Ovary (tissue), 10 donors: ENCODE measurements at places on chromosomes 5 and 9. TPM values are rescaled to one million over a fixed set of nuclear protein-coding genes. Genes with fewer than 3 reads are reported as not detected.

DNA sequence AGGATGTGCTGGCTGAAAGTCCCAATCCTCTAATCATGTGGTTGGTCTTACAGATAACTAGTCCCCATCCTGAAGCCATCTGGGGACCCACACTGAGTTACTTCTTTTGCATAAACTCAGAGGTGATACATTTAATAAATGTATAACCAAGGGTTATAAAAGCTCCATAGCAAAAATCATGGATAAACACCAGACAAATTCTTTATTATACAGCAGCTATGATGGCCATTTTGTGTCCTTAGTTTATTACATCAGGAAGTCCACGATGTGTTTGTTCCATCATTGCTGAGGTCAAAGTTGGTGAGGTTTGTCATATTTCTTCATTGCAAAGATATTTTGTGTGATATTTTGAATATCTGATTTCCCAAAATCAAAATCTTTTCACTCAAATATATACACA, 80.2 kb downstream of the GCNT1 start:
- no peak for DNase-seq
- H3K4me1 ChIP-seq = no peaks in the 10 kb centered on the region
- no peak overlapping the region for H3K4me3 ChIP-seq
- H3K36me3 ChIP-seq = no peaks in the 10 kb centered on the region

GRCh38 chr5:36108758-36109460, 42.2 kb upstream of the UGT3A2 start:
- no peak for DNase-seq
- H3K27me3 ChIP-seq = no peaks in the 10 kb centered on the region
- no peak overlapping the region for H3K27ac ChIP-seq
- H3K4me3 ChIP-seq = no peak overlapping the region

GRCh38 chr5:147578228-147579024, 68.6 kb upstream of the DPYSL3 start:
- DNase-seq = no peak
- H3K27ac ChIP-seq = peak overlapping the region; percentile 63
- H3K36me3 ChIP-seq = no peaks in the 10 kb centered on the region
- H3K4me3 ChIP-seq = peak overlapping the region; percentile 16
- H3K4me1 ChIP-seq = peaks cover 1% of the 10 kb centered on the region
- H3K27me3 ChIP-seq = no peaks in the 10 kb centered on the region

- DNase-seq = no peak
- H3K27ac ChIP-seq = no peak overlapping the region
- H3K27me3 ChIP-seq = no peaks in the 10 kb centered on the region
- no peaks in the 10 kb centered on the region for H3K4me1 ChIP-seq
Observed at GRCh38 chr5:2193542-2194235, 311.0 kb upstream of the IRX4 start.

DNA sequence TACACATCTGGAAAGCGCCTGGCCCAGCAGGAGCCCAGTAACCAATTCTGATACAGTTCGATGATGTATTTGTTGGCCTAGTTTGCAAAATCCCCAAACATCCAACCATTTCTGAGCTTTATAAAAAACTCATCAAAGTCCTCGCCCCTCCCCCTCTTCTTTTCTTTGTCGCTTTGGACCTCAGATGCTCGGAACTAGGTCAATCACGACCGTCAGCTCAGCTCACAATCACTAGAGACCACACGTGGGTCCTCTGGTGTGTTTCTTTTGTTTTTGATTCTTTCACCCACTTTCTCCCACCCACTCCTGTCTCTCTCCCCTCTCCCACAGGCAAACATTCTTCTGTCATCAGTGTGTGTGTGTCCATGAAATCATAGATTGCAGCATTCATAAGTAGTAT, 26.7 kb upstream of the ZBTB43 start:
- no peaks in the 10 kb centered on the region for H3K27me3 ChIP-seq
- H3K27ac ChIP-seq = no peak overlapping the region
- no peak for DNase-seq
- no peak overlapping the region for H3K4me3 ChIP-seq
- no peaks in the 10 kb centered on the region for H3K36me3 ChIP-seq

- H3K4me3 ChIP-seq = no peak overlapping the region
- no peak overlapping the region for H3K27ac ChIP-seq
- no peak for DNase-seq
- no peaks in the 10 kb centered on the region for H3K27me3 ChIP-seq
- H3K36me3 ChIP-seq = no peaks in the 10 kb centered on the region
- H3K4me1 ChIP-seq = no peaks in the 10 kb centered on the region
Observed at GRCh38 chr5:34959323-34959722, 30.0 kb downstream of the DNAJC21 start.

DNA sequence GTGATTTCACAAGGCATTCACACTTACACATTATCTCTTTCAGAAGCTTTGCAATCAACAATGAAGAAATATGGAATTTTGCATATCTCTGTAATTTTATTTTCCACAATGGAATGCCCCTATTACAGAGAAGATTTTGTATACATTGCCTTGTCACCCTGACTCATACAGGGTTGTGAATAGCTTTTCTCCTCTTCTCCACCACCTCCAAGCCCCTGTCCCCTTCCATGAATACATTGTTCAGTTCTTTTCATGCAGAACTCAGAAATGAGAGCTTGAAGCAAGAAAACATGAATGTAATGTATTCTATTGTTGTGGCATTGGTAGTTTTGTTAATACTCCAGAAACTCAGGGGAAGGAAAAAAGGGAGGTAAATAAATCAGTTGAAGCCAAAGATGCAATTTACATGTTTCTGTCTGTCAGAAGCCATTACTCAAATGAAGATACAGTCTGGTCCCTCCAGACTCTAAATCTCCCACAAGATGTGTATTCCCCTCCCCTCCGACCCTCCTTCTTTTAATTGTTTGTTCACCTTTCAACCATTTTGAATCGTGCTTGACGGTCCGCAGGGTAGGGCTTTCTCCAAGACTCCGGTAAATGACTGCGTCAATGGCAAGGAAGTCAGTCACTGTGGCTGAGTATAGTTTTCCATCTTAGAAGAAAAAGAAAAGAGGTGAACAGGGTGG, 86.1 kb downstream of the SEMA6A start:
- H3K27me3 ChIP-seq = no peaks in the 10 kb centered on the region
- H3K4me1 ChIP-seq = no peaks in the 10 kb centered on the region
- H3K27ac ChIP-seq = no peak overlapping the region

- H3K27ac ChIP-seq = no peak overlapping the region
- DNase-seq = no peak
- H3K4me3 ChIP-seq = no peak overlapping the region
- H3K36me3 ChIP-seq = no peaks in the 10 kb centered on the region
- no peaks in the 10 kb centered on the region for H3K27me3 ChIP-seq
Observed at GRCh38 chr5:125429498-125429897, 683.1 kb upstream of the ZNF608 start.

DNA sequence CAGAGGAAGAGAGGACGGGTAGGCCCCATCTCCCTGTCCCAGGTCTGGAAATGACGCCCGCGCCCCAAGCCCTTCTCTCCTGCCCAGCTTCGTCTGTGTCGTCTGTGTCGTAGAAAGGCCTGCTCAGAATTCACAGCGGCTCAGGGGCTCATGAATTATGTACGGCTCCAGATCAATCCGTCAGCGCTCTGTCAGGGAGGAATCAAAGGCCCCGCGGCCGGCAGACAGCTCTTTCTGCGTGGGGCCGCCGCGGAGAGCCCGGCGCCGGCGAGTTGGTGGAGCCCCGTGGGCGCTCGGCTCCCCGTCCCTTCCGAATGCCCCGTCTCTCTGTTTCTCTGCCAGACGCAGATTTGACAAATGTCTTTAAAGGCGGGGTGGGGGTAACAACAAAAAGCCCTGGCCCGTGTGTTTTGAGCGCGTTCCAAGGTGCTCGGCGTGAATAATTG, 83.8 kb upstream of the RAPGEF1 start:
- H3K27ac ChIP-seq = no peak overlapping the region
- no peaks in the 10 kb centered on the region for H3K4me1 ChIP-seq
- H3K27me3 ChIP-seq = no peaks in the 10 kb centered on the region

DNA sequence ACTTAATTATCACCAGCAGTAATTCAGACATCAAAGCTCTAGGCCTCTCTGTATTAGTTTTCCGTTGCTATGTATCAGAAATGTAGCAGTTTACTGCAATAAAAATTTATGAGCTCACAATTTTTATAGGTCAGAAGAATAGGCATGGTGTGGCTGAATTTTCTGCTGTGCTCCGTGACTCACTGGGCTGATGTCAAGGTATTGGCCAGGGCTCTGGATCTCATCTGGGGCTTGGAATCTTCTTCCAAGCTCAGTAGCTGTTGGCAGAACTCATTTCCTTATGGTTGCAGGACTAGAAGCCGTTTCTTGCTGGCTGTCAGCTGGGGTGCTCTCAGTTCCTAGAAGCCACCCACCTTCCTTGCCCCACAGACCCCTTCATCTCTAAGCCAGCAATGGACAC, 66.3 kb downstream of the PSAT1 start:
- DNase-seq = no peak
- no peak overlapping the region for H3K27ac ChIP-seq
- H3K4me3 ChIP-seq = no peak overlapping the region
- H3K27me3 ChIP-seq = no peaks in the 10 kb centered on the region

DNA sequence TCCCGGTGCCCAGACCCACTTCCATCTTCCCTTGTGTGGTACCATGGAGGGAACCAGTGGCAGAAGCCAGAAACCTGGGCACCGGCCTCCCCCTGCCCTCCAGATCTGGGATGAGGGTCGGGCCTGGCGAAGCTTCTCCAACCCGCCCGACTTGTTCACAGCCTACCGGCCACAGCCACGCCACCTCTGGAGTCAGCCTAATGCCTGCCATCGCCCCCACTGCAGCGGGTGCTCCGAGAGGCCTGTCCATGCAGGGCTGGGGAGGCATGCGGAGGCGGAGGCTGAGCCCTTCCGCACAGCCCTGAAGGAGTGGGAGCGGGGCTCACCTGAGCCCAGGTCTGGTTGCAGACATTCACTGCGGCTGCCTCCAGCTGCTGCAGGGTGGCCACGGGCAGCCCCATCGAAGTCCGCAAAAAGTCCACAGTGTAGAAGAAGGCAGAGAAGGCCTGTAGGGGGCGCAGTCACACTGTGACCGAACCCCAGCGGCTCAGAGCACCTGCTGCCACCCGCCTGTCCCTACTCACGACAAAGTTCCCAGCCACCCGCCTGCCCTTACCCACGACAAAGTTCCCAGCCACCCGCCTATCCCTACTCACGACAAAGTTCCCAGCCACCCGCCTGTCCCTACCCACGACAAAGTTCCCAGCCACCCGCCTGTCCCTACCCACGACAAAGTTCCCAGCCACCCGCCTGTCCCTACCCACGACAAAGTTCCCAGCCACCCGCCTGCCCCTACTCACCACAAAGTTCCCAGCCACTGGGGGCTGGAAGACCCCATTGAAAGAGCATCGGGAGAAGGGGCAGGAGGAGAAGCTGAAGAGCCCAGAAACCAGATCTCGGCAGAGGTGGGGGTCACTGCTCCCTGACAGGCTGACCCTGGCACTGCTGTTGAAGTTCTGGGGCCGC, 3.8 kb upstream of the NPDC1 start:
- H3K36me3 ChIP-seq = no peaks in the 10 kb centered on the region
- no peak overlapping the region for H3K27ac ChIP-seq
- H3K4me3 ChIP-seq = no peak overlapping the region
- peaks cover 6% of the 10 kb centered on the region for H3K27me3 ChIP-seq

DNA sequence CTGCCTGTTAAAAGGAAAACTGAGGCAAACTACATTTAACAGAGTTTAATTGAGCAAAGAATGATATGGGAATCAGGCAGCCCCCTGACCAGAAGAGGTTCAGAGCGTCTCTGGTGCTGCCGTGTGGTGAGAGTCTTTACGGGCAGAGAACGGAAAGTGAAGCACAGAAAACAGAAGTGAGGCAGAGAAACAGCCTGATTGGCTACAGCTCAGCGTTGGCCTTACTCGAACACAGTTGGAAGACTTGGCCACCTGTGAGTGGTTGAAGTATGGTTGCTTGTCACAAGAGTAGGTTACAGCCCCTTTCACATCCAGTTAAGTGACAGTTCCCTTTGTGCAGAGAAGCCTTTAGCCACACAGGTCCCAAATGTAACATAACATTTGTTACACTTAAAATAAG, 16.9 kb upstream of the FBP1 start:
- no peaks in the 10 kb centered on the region for H3K4me1 ChIP-seq
- H3K27ac ChIP-seq = no peak overlapping the region
- DNase-seq = no peak
- no peaks in the 10 kb centered on the region for H3K27me3 ChIP-seq

DNA sequence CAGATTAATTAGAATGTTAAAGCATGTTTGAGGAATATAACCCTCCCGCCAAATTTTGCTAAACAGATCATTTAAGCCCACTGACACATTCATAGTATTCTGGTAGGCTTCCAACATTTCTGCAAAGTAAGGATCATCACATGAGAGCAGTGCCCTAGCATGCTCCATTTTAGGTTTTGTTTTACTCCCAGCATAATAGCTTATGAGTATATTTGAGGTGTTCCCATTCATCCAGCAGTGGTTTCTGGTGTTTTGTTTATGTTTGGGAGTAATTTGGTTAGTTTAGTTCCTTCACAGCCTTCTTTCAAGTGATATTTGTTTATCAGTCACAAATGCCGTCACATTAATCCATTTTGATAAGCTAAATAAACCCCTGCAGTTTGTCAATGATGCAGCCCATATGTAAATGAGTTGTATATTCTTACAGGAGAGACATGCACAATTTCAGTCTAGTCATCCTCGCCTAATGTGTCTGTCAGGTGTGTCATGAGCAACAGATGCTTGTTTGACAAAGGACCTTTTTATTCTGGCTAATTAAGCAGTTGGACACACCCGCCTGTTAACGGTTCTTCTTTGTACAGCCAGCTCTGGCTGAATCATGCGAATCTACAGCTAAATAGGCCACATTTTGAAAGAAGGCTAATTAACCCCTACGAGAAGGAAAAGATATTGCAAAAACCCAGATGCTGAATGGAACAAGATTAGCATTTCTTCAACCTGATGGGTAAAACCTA, 124.4 kb downstream of the RFX3 start:
- no peaks in the 10 kb centered on the region for H3K4me1 ChIP-seq
- H3K27ac ChIP-seq = no peak overlapping the region
- no peak overlapping the region for H3K4me3 ChIP-seq
- no peaks in the 10 kb centered on the region for H3K27me3 ChIP-seq
- no peaks in the 10 kb centered on the region for H3K36me3 ChIP-seq

WNK2 gene
- total RNA-seq = 24.7 TPM

ITK gene
- total RNA-seq = 2.1 TPM

MARCOL gene
- total RNA-seq = not detected

ARHGAP26 gene
- 16.2 TPM for total RNA-seq
